ENCODE measurements at places on chromosomes 16 and 17.

DNA sequence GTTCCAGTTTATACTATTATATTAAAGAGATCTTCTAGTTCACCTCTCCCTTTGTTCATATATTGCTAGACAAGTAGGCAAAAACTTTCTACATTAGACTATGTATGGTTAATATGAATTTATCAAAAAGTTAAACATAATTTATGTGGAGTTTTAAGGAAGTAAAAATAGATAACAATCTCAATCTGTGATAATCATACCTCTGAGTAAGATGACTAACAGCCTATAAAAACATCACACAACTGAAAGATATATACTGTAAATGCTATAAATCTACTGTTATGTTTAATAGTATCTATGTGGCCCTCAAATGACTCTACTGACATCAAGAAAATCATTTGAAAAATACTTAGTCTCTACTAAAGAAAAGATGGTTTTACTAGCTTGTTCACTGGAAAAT is 37.1 kb downstream of the AP1G1 start:
- DNase-seq, result no peak

DNA sequence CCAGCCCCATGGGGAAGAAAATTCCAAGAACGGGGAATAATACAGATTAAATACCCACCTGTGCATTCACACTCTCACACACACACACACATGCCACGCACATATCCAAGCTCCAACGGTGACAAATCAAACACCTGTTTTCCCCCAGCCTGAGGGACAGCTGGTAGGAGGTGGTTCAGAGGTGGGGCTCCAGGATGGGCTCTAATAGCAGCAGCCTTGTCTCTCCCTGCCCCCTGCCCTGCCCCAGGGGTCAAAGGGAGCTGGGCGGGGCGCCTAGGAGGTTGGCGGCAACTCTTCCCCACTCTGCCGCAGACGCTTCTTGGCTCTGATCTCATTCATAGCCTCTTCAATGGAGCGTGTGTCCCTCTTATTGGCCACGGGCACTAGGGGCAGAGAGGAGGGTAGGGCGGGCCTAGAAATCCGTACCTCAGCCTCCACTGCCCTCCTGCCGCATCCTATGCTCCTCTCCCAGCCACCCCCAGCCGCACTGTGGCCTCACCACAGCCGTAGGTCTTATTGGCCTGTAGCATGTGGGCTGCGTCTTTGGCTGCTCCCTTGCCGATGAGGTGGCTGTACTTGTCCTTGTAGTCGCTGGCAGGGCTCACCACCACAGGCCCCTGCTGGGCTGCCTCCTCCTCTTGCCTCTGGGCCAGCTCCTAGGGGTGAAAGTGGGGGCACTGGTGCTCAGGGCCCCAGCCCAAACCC is 8.2 kb downstream of the SPAG7 start:
- no peak for DNase-seq

- DNase-seq, result no peak
Measured at GRCh38 chr17:48394821-48395220, 35.2 kb downstream of the SKAP1 start.

GRCh38 chr16:6571044-6571443 is 761.6 kb upstream of the RBFOX1 start:
- DNase-seq, result no peak

GRCh38 chr16:85238233-85238647 is 126.0 kb upstream of the CIBAR2 start:
- DNase-seq, result no peak

Data from activated naive CD4-positive, alpha-beta T cell (primary cell).